ENCODE measurements at places on chromosomes 11 and 22.

DNA sequence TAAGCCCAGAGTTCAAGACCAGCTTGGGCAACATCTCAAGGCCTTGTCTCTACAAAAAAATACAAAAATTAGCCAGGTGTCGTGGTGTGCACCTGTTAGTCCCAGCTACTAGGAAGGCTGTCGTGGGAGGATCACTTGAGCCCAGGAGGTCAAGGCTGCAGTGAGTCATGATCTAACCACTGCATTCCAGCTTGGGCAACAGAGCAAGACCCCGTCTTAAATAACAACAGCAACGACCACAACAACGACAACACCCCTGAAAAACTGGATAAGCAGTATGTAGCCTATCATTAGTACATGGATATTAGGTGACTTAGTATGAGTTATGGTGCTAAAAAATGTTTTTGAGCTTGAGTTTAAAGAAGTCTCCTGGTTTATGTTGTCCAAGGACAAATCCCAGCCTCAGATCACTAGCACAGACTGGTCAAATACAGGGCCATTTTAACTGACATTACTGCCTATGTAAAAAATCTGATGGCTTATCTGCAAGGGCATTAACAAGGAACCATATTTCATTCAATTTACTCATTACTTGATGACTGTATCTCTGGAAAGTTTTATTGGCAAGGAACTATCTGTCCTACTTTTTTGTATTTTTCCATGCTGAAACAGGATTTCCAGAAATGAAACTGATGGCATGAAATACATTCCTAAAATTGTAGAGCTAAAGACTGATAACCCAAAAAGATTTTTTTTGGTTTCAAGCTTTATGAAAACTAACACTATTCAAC is 23.4 kb downstream of the C2CD3 start:
- no peak for DNase-seq

DNA sequence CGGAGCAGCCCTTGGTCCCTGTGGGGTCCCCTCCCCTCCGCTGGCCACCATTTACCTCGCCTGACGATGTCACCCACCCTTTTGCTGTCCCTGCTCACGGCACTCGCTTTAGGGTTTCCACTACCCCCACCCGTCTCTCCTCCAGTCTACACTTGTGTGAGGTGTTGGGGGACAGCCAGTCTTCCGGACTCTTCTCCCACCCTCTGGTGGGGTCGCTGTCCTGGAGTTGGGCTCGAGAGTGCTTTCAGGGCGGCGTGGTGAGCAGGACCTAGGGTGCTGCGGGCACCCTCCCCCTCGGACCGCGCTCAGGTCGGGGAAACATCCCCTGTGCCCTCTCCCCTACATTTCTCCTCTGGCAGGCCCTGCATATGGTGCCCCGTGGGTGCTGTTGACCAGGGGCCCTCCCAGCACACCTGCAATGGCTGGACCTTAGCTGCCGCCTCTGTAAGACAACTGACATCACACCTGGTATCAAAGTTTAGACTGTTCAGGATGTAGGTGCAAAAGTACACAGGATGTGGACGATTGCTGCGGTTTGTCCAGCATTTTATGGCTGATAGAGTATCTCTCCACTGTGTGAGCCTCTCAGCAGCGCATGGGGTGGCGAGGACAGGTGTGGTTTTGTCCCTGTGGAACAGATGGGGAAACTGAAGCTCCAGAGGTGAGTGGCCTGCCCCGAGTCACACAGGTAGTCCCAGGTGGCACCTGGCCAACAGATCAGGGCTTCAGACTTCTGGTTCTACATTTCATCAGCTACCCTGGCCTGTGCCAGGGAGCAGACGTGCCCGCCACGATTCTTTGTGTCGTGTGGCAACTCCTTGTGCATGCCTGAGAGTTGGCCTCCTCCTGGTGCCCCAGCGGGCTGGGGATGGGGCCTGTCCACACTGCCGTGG is 1.2 kb downstream of the GRK2 start:
- no peak for DNase-seq

DNA sequence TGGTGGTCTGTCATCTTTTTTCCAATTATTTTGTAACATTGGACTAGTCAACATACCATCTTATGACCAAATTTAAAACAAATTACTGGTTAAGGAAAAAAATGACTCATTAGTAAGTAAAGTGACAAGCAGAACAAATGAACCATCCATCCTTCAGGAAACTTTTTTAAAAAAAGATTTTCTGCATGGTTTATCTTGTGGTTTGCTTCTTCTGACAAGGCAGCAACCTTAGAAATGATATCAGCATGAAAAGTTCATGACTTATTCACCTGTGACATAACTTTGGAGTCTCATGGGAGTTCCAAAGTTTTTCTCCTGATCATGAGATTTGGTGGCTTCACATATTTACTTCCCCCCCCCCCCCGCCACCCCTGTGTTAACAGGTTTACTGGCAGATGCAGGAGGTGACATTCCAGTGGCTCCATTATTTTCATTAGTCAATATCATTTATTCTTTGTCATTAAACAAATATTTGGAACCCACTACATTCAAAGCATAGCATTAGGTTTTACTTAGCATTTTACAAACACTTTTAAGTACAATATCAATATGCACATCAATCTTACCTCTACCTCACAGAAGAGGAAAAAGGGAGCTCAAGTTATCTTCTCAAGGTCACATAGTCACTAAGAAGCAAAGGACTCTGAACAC is 40.7 kb downstream of the DCUN1D5 start:
- DNase-seq: no peak

DNA sequence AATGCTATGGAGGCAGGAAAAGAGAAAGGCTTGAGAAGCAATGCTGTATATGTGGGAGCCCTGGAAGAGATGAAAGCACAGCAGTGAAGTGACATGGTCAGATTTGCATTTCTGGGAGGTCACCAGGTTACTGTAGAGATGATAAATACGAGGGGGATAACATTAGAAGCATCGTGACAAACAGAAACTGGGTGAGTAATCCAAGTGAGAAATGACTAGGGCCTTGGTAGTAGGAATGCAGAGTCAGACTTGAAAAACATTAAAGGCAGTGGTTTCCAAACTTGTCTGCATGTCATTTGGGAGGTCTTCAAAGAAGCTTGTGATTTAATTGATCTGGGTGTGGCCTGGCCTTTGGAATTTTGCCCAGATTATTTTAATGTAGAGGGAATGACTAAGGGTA is 43.9 kb downstream of the CCDC34 start:
- no peak for DNase-seq

- DNase-seq: no peak
These were observed 65.2 kb downstream of the PDE2A start for GRCh38 chr11:72609045-72609444.

DNA sequence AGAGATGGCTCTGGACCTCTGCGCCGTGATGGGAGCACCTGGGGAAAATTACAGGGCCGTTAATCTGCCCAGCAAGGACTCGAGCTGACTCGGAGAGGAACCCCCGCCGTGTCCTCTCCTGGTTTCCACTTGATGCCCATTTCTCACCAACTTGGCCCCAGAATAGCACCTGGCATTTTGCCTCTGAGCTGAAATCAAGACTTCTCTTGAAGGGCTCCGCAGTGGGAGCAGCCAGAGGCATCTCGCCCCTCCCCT is 19.0 kb upstream of the CABP7 start:
- no peak for DNase-seq

GRCh38 chr11:116035977-116036376 is 531.8 kb upstream of the CADM1 start:
- no peak for DNase-seq

- no peak for DNase-seq
These were observed 19.1 kb downstream of the TUB start for GRCh38 chr11:8100158-8100557.

DNA sequence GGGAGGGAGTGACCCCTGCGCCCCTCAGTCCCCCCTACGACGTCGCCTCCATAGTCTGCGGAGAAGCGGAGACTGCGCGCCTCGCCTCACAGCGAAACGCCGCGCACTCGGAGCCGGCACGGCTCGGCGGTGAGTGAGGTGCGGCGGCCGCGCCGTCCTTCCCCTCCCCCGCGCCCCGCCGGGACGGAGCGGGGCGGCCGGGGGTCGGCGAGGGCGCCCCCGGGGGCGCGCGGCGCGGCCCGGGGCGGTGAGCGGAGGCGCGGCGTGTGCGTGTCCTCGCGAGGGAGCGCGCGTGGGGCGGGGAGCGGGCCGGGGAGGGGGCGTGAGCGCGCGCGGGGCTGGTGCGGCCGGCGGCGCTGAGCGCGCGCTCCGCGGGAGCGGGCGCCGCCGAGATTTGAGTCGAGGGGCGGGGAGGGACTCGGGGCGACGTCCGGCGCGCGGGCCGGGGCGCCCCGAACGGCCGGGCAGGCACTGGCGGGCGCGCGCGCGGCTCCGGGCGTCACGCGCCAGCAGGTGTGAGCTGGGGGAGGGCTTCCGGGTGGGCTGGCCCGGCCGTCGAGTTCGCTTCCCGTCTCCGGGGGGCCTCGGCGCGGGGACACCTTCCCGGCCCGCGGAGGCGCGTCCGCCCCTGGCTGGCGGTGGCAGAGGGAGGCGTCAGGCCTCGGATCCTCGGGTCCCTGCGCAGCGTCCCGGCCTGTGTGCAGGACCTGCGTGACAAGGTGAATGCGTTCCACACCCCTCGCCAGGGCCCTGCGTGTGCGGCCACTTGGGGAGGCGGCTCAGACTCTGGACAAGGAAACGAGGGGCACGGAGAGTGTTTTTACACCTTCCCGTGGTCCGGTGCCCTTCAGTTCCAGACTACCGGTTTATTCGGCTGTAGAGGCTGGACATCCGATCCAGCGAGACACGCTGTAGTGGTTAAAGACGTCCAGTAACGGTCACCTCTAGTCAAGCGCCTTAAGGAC is 50.4 kb downstream of the FAM83F start:
- DNase-seq: peak; percentile 36

DNA sequence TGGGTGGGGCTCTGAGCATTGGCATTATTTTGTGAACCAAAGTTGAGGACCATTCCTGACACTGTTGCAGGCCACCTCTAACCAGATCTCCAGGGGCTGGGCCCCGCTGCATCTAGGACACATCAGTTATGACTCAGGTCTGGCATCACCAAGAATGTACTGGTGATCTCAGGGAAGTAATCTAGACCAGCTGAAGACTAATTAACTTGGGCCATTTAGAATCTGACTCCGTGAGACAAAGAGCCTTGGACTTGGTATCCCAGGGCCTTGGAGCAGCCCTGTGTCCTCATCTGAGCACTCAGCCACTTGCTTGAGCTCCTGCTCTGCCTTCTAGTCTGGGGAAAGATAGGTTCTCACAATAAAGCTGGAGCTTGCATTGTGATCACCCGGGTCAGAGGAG is 200.6 kb downstream of the KIRREL3 start:
- no peak for DNase-seq

DNA sequence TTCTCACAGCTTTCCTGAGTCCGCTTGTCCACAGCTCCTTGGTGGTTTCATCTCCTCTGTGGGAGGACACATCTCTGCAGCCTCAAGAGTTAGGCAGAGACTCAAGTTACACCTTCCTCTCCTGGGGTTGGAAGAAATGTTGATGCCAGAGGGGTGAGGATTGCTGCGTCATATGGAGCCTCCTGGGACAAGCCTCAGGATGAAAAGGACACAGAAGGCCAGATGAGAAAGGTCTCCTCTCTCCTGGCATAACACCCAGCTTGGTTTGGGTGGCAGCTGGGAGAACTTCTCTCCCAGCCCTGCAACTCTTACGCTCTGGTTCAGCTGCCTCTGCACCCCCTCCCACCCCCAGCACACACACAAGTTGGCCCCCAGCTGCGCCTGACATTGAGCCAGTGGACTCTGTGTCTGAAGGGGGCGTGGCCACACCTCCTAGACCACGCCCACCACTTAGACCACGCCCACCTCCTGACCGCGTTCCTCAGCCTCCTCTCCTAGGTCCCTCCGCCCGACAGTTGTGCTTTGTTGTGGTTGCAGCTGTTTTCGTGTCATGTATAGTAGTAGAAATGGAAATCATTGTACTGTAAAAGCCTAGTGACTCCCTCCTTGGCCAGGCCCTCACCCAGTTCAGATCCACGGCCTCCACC is 11.7 kb downstream of the RASD2 start:
- peak; percentile 70 for DNase-seq
